ENCODE measurements at places on chromosomes 6 and 20.

GRCh38 chr6:151022492-151022891 is 157.0 kb downstream of the MTHFD1L start:
- peak; percentile 62 for DNase-seq
- H3K27ac ChIP-seq: peak overlapping the region; percentile 36
- no peaks in the 10 kb centered on the region for H3K27me3 ChIP-seq
- H3K4me1 ChIP-seq: peaks cover 14% of the 10 kb centered on the region
- H3K36me3 ChIP-seq: no peaks in the 10 kb centered on the region

DNA sequence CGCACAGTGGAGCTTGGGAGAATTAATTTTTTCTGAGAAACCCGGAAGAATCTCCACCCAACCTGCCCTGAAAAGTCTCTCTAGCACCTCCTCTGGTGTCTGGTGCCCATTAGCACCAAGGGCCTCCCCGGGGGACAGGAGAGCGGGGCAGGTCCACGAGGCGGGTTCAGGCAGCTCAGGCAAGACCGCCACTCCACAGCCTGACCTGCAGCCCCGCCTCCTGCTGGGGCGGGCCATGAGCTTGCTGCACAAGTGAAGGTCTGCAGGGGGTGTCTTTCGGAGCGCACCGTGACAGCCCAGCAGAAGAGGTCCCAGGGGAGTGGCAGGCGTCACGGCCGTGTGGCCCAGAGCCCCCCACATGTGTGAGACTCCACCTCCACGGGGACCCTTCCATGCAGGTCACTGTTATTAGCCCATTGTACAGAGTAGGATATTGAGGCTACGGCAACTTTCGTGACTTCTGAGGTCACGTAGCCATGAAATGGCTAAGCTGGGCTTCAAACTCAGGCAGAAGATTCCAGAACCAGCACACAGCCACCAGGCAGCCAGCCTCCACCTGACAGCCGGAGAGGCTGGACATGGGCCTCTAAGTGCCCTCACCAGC is 63.9 kb upstream of the SLCO4A1 start:
- no peak for DNase-seq
- H3K27me3 ChIP-seq: no peaks in the 10 kb centered on the region
- no peaks in the 10 kb centered on the region for H3K36me3 ChIP-seq
- H3K27ac ChIP-seq: no peak overlapping the region

DNA sequence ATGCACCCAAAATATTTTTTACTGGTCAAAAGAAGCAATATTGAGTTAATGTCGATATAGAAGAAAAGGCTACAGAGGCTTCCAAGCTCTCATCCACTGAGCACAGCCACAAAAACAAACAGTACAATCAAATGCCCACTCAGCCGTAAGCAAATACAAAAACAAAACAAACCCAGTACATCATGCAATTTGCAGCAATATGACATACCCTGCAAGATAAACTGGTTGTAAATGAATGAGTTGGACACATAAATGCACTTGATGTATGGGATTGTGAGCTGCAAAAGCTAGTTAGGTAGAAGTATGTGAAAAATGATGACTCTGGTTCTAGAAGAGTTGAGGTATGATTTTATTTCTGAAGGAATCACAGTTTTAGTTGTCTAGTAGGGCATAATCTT is 83.9 kb downstream of the SESN1 start:
- no peak for DNase-seq
- no peak overlapping the region for H3K4me3 ChIP-seq
- no peaks in the 10 kb centered on the region for H3K36me3 ChIP-seq
- peaks cover 45% of the 10 kb centered on the region for H3K4me1 ChIP-seq
- H3K27me3 ChIP-seq: no peaks in the 10 kb centered on the region

DNA sequence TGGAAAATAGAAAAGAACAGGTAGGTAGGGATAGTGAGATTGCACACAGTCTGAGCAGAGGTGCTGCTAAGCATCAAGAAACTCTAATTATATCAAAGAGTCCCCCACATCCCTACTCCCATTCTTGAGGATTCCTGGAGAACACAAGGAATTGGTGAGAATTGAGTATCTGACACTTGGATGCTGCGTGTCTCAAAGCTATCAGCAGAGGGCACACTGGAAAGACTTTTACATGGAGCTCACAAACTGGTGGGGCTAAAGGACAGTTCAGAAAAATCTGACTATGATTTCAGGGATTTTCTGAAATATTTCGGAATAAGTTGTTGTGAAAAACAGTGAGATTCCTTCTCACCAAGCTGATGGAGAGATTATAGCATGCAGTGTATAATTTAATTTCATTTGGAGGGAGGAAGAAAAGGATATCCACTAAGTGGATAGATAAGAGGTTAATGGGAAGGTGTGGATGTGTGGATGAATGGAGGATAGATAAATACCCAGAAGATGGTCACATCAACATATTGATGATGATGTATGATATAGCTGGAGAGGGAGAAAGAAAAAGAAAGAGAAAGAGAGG is 215.4 kb upstream of the DEFB112 start:
- H3K36me3 ChIP-seq: no peaks in the 10 kb centered on the region
- no peak overlapping the region for H3K4me3 ChIP-seq
- DNase-seq: peak; percentile 41
- no peak overlapping the region for H3K27ac ChIP-seq
- H3K4me1 ChIP-seq: no peaks in the 10 kb centered on the region

- H3K27me3 ChIP-seq: no peaks in the 10 kb centered on the region
- no peak for DNase-seq
- peaks cover 4% of the 10 kb centered on the region for H3K4me1 ChIP-seq
- no peaks in the 10 kb centered on the region for H3K36me3 ChIP-seq
- H3K4me3 ChIP-seq: no peak overlapping the region
- H3K27ac ChIP-seq: no peak overlapping the region
Observed at GRCh38 chr6:130482645-130483390, 117.0 kb downstream of the TMEM200A start.

DNA sequence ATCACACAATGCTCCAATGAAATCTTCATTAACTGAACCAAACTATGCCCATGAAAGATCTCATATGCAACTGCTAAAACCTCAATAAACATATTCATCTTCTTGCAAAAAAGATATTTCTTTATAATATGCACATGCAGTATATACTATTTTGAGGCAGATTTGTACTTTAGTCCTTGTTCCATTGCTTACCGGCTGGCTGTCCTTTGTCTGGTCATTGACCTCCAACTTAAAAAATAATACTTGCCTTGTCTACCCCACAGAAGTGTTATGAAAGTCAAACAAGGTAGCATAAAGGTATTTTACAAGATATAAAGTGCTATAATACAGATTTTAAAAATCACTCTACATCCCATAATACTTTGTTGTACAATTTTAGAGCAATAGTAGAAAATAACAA is 88.3 kb downstream of the ATG5 start:
- no peak overlapping the region for H3K4me3 ChIP-seq
- no peak for DNase-seq

DNA sequence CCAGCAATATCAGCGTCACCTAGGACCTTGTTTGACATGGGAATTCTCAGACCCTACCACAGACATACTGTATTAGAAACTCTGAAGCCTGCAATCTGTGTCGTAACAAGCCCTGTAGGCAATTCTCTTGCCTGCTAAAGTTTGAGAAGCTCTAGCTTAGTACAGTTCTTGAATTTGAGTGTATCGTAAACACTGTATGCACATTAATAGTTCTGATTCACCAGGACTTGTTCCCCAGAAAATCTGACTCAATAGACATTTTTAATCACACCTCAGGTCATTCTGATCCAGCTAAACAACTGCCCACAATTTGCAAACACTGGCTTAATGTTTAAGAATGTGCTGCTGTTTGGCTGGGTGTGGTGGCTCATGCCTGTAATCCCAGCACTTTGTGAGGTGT is 414.3 kb downstream of the TFAP2A start:
- H3K4me3 ChIP-seq: no peak overlapping the region
- H3K27me3 ChIP-seq: no peaks in the 10 kb centered on the region
- no peak for DNase-seq
- H3K4me1 ChIP-seq: no peaks in the 10 kb centered on the region

- no peaks in the 10 kb centered on the region for H3K27me3 ChIP-seq
- H3K27ac ChIP-seq: no peak overlapping the region
- H3K4me3 ChIP-seq: no peak overlapping the region
Observed at GRCh38 chr6:27209196-27209595, 38.3 kb upstream of the PRSS16 start.

- no peaks in the 10 kb centered on the region for H3K36me3 ChIP-seq
- no peak for DNase-seq
- H3K27me3 ChIP-seq: no peaks in the 10 kb centered on the region
Observed at GRCh38 chr6:88494401-88495140, 328.4 kb upstream of the CNR1 start.

GRCh38 chr20:38049800-38050199 is 16.3 kb downstream of the RPRD1B start:
- H3K27ac ChIP-seq: no peak overlapping the region
- no peak for DNase-seq
- H3K36me3 ChIP-seq: no peaks in the 10 kb centered on the region
- no peaks in the 10 kb centered on the region for H3K27me3 ChIP-seq

Data from testis (tissue), 5 donors.